ENCODE measurements at places on chromosomes 1 and 21.
A peak's percentile ranks its signal among the peaks of the same experiment; 100 is the strongest.

- DNase-seq: no peak
These were observed 28.9 kb upstream of the CD5L start for GRCh38 chr1:157870490-157870889.

- no peak for DNase-seq
These were observed 20.1 kb upstream of the NKAIN1 start for GRCh38 chr1:31259746-31260145.

GRCh38 chr1:22711591-22712501 lies 1.2 kb downstream of the EPHB2 start:
- no peak for DNase-seq

GRCh38 chr1:200039849-200040474 lies 12.5 kb downstream of the NR5A2 start:
- DNase-seq: no peak

GRCh38 chr1:36982709-36983108 lies 51.6 kb downstream of the GRIK3 start:
- DNase-seq: no peak

DNA sequence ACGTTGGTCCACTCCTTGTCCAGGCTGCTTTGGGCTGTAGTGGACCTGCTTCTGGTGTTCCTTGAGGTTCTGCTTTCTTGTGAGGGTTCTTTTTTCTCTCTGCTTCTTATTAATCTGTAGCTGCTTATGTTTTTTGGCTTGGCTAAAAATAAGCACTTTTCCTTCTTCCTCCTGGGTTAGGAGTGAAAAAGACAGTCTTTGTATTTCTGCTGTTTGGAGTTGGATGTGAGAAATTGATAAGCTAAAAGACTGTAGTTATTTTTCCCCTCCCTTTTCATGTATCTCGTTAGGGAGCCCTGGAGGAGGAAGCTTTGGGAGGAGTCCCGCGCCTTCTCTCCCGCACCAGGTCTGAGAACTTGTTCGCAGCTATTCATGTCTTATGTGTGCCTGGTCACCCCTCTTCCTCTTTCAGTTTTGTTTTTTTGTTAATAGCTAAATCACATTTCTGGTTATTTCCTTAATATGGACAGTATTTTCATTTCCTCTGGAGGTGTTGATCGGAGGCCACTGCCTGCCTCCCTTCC lies 79.0 kb downstream of the GALNT2 start:
- DNase-seq: no peak

GRCh38 chr1:110262846-110263631 lies 52.9 kb downstream of the KCNC4 start:
- DNase-seq: no peak

DNA sequence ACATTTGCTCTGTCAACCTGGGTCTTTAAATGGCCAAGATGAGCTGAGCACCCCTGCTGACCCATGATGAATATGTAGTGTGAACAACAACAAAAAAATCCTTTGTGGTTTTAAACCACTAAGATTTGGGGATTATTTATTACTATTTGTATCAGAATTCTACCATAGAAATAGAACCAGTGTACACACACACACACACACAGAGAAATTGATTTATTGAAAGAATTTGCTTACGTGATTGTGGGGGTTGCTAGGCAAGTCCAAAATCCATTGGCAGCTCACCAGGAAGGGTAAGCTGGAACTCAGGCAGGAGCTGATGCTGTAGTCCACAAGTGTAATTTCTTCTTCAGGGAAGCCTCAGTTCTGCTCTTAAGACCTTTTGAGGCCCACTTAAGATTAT lies 82.5 kb upstream of the MAP1LC3C start:
- DNase-seq: no peak

DNA sequence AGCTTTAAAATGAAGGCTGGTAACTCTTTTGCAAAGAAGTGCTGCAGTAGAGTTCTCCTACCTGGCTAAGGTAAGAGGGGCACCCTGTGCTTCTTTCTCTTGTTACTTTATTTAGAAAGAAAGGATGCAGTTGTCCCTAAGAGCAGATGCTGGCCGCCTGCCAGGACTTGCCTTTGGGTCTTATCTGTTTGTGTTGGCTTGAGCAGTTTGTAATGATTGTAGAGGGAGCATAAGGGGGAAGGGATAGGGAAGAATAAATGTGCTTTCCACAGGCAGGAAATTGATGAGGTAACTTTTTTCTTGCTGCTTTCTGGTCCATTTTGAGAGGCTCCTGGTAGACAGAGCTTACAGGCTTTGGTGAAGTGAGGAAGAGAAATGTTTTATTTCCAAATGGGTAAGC lies 229.6 kb downstream of the HHAT start:
- DNase-seq: no peak

- DNase-seq: no peak
These were observed at the start of gene CHODL for GRCh38 chr21:18244671-18245463. Gene CHODL (plus strand): TSS chr21:18244833. CDS start chr21:18245224, 391 bp downstream.

DNA sequence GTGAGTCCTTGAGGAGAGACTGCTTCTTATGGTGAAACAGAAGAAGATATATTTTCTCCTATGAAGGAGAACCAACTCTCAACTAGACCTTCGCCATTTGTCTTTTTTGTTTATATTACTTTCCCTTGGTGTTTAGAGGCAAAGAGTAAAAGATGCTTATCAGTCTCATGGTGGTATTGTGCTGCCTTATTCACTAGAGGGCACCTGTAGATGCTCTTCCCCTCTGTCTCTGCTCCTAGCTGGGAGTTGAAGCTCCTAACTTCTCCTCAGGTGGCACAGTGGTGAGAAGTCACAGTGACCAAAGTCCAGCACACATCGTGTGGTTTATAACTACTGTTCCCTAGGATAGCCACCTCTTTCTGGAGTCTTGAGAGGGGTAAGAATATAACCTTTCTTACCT lies 1359.6 kb downstream of the PLA2G4A start:
- DNase-seq: no peak

DNA sequence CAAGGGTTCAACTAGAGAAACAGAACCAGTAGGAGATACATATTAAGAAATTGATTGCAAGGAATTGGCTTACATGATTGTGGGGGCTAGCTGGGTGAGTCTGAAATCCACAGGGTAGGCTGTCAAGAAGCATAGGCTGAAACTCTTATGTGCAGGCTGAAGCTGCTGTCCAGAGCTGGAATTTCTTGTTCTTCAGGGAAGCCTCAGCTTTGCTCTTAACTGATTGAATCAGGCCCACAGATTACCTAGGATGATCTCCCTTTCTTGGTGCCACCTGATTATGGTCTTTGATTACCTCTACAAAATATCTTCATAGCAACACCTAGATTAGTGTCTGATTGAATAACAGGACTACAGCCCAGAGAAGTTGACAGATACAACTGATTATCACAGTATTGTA lies 22.5 kb upstream of the FRRS1 start:
- no peak for DNase-seq

DNA sequence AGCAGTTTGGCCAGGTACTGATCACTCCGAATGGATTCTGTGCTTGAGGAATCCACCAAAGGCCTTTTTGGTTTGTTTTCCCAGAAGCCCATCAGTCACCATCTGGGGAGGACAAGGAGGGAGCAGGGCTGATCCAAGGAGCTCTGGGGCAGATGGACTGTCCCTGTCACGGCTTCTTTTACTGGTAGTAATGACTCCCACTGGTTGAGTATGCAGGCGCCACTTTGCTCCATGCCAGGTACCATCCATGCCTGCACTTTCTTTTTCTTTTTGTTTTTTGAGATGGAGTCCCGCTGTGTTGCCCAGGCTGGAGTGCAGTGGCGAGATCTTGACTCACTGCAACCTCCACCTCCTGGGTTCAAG lies 101.7 kb downstream of the UBIAD1 start:
- DNase-seq: no peak

DNA sequence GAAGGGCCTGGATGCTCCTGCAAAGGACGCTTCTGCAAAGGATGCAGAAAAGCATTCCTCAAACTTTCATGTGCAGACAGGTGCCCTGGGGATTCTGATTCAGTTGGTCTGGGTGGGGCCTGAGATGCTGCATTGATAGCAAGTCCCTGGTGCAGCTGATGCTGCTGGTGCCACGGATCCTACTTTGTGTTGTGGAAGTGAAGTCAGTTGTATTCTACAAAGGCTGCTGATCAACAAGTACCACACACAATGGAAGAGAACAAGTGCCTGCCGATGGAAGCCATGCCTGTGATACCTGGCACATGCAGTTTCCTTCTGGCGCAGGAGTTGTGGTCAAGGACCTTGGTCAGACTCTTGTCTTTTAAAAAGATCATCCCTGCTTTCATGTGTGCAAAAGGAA lies 478.8 kb downstream of the CAMTA1 start:
- no peak for DNase-seq

DNA sequence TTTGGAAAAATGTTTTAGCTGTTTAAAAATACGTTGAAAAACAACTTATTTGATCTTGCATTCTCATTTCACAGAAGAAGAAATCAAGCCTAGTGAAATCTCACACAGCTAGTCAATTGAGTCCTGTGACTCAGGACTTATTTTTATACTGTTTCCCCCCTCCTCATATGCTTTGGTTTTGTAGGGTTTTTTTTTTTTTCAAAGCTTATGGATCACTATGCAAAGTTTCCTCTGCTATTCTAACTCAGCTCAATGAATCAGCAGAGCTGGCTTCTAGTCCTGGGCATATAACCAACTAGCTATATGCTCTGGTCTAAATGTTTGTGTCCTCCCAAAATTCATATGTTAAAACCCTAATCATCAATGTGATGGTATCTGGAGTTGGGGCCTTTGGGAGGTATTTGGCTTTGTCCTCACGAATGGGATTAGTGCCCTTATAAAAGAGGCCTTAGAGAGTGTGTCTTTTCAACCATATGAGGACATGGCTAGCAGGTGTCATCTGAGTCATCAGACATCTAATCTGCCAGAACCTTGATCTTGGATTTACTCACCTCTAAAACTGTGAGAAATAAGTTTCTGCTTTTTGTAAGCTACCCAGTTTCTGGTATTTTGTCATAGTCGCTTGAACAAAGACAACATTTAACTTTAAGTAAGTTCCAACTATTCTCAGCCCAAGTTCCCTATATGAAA lies 317.2 kb upstream of the C1orf87 start:
- no peak for DNase-seq

DNA sequence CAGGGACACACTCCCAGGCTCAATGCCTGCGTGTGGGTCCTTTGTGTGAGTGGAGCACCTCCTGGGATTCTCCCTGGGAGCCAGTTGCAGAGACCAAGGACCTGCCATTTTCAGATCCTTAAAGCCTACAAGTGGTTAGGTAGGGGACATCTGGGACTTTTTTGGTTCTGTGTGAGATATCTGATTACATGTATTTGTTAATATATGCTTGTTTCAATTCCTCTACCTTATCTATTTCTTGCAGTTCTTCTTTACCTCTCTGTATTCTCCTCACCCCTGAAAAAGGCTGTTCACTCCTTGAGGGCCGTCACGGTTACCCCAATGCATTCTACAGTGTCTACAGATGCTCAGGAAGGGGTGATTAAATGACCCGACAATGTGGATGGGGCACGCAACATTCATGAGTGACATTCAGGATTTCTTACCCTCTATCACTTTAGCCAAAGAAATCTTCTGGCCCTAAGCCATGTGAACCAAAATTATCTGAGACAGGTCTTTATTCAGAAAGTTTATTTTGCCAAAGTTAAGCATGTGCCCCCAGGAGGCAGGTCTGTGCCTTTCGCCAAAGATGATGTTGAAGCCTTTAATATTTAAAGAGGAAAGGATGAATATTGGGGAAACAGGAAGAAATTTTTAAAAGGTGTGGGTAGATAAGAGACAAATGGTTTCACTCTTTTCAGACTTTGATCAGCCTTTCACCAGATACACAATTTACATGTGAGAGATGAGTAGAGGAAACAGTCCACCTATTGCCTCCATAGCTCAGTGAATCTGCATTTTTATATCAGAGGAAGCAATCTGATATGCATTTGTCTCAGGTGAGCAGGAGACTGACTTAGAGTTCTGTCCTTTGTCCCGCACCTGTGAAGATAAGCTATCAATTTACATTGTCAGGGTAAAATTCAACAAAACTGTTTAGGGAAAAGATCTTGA lies 44.6 kb upstream of the MPZL1 start:
- DNase-seq: no peak

- no peak for DNase-seq
These were observed at the start of gene CELA2B for GRCh38 chr1:15475752-15476314. Gene CELA2B (plus strand): TSS chr1:15476104. CDS start chr1:15476126, 22 bp downstream.

DNA sequence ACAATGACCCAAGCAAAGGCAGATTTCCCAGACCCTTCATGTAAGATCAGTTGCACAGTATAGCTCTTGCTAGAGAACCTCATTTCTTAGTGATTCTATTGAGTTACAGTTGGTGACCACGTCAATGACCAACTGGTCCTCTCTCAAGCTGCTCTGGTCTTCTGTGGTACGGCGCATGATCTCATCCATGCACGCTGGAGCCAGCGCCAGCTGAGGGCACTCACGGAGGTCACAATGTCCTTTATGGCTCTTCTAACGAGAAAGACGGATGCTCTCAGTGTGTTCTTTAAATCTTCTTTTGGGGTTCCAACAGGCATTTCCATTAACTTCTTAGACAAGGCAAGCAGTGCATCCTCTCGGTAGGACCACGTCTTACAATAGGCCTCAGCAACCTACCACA lies 22.3 kb downstream of the CEP104 start:
- no peak for DNase-seq

DNA sequence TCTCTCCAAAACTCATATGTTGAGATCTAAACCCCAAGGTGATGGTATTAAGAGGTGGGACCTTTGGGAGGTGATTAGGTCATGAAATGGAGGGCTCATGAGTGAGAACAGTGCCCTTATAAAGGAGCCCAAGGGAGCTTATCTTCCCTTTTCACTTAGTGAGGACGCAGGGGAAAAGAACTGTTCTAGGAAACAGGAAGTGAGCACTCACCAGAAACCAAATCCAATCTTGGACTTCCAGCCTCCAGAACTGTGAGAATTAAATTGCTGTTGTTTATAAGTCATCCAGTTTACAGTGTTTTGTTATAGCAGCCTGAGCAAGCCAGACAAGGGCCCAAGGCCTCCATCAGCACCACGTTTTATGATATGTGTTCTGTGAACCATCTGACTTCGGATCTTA lies 60.3 kb upstream of the LRRC8D start:
- DNase-seq: no peak

GRCh38 chr1:153752571-153753195 lies 22.5 kb upstream of the SLC27A3 start:
- peak; percentile 20 for DNase-seq

DNA sequence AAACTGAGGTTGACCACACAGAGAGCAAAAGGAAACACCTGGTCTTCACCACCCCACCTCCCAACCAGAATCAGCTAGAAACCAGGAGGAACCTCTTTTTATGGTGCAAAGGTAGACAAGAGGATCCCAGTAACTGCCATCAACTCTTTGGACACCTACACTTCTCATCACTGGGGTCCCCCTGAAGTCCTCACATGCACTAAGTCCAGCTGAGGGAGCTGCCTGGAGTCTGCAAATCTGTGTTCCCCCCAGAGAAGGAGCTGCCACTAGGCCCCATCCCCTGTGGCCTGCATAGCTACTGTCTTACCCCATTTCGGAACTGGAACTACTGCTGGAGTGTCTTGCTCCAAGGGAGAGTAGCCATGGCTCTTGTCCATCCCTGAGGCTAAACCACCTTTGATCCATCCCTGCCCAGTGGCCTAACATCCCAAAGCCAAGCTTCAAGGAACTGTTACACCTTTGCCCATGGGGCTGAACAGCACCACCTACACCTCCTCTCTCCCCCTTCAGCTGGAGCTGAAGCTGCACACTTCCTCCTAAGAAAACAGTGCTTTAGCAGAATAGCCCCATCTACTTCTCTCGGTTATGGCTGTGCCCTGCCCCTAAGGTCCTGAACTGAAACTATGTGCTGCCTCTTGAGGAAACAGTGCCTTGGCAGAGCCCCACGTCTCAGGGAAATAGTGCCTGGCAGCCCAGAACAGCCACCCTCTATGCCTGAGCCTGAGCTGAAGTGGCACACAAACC lies 85.4 kb upstream of the CD53 start:
- DNase-seq: no peak

GRCh38 chr1:19057182-19057779 lies 100.8 kb upstream of the IFFO2 start:
- no peak for DNase-seq

Measured in fibroblast of the conjunctiva (primary cell).